ENCODE measurements at places on chromosomes 5 and 9.

DNA sequence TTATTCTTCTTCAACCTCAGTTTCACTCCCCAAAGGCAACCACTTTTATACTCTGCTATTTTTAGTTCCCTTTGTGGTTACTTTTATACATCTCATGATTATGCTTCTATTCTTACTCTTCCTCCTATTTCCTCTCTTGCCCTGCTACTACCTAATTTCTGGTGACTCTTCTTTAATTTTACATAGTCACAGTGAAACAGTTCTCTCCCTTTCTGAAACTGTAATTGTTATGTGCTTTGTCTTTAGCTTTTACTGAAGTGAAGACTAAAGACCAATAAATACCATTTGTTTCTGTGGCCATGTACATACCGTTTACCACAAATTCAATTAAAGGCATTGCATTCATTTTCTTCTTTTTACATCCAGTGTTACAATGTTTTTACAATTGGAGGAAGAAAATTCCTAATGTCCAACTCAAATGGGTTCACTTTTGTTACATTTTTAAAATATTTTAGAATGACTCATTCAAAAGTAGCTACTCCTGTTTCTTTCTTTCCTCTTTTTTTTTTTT lies 410.6 kb downstream of the PSAT1 start:
- no peak for DNase-seq

GRCh38 chr5:145236127-145236526 lies 599.0 kb downstream of the PRELID2 start:
- no peak for DNase-seq

GRCh38 chr9:34558364-34558763 lies 31.2 kb downstream of the CNTFR start:
- DNase-seq = no peak

GRCh38 chr9:102514541-102514940 lies 480.6 kb upstream of the CYLC2 start:
- no peak for DNase-seq

GRCh38 chr5:71529682-71530081 lies 57.5 kb upstream of the MCCC2 start:
- no peak for DNase-seq
